Stimulated activated CD8-positive, alpha-beta memory T cell treated with anti-CD3 and anti-CD28 coated beads, Interleukin-7, amount 100 ng/mL, for 1 hour (primary cell): ENCODE measurements at places on chromosomes 5 and 9.

GRCh38 chr9:78905986-78906755, 609.2 kb downstream of the PSAT1 start:
- DNase-seq: no peak

DNA sequence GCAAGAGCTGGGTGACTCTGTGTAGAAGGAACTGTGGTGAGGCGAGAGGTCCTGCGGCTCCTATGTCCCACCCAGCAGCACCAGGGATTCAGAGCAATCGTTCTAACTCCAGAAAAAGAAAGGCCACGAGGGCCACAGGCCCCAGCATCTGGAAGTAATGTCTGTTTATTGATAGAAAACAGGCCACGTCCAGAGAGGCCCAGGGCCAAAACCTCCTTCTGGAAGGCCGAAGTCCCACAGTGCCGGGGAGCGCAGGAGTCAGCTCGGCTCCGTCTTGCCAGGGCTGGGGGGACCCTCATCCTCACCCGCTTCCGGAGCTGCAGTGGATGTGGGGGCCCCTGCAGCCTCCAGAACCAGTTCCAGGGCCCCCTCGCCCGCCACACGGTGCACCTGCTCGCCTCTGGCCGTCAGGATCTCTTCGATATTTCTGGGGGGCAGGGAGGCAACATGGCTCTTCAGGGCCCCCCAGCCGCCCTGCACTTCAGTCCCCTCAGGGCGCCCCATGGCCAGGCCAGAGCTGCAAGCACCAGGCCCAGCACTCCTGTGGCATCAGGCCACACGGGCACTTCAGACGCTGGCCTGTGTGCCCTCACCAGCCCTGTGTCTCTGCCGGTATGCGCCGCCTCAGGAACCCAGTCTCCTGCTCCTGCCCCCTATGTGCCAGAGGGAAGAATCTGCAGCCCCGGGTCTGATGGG, 1.6 kb downstream of the DNLZ start:
- DNase-seq: no peak

DNA sequence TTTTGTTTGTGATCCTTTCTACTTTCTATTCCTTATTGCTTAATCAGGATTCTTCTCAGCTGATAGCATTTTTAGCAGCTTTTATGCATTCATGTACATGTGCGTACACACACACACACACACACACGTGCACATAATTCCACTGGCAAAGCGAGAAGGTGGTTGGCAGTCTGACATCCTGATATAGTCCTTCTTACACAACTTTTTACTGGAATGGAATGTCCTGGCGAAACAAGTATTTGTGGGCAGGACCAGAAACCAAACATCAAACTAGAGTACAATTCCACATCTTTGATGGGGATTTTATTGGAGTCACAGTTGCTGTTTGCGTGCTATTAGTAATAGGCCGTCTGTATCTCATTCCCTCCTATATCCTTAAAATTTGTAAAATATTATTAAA, 356.5 kb downstream of the CCDC171 start:
- no peak for DNase-seq

- DNase-seq: no peak
These were observed 28.6 kb downstream of the PTPDC1 start for GRCh38 chr9:94112716-94113465.

DNA sequence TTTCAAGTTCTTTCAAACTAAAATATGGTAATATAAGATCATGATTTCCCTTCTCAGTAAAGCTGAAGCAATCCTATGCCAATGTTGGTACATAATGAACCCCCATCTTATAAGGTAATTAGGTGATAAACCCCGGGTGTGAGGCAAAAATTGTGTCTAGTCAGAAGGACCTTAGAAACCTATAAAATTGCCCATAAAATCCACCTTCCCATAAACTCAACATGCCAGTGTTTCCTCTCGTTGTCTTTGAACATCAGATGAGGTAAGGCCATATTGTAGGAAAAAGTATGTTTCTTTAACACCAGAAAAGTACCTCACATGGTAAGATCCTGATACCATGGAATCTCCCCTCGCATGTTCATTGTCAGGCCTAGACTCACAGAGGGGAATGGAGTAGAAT, 43.3 kb downstream of the SNCAIP start:
- no peak for DNase-seq

GRCh38 chr5:11143456-11144267, 382.6 kb upstream of the DAP start:
- no peak for DNase-seq

DNA sequence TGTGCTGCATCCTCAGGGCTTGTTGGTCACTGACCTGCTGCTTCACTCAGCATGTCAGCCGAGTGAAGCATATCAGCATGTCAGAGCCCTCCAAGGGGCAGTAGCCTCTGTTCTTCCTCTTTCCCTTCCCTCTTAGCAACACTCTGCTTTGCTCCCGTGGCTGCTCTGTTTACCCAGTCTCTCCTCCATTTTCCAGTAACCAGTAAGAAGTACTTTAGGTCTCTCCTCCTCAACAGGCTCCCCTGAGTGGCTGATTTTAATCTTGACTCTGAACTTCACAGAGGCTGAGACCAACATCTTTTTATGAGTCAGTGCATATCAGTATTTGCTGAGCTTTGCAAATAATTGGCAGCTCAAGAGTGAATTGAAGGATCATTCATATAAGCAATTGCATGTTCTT, 18.6 kb upstream of the ADRB2 start:
- DNase-seq: no peak

- DNase-seq: no peak
These were observed 24.0 kb downstream of the ENC1 start for GRCh38 chr5:74616236-74617146.

DNA sequence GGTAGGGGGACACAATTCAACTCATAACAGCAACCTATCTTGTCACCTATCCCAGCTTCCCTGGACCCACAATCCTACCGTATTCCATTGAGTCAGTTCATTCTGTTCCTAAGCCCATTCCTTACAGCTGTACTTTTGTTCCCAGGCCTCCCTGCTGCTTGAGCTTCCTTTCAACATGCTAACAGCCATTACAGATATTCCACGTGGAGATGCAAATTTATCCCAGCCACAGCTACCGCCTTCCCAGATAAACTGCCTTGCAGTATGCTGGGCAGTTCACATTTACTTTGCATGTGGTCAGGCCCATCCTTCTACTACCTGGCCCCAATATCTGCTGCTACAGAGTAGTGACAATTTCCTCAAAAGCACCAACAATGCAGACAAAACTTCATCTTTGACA, 23.0 kb downstream of the RIGI start:
- DNase-seq: no peak

DNA sequence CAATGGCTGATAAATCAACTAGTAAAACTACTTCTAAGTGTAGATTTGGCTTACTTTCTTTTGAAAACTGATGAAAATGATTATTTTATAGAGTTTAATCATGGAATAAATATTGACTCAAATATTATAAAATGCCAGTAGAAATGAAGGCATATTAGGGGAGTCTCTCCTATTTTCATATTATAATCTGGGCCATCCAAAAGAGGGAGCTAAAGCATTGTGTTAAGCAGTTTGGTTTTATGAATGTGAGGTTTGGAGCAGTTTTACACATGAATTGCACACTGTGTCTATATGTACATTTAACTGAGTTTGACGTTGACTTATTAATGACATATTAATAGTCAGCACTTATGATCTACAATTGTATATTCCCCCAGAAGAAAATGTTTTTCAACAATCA, 17.4 kb downstream of the CDH9 start:
- DNase-seq: no peak

DNA sequence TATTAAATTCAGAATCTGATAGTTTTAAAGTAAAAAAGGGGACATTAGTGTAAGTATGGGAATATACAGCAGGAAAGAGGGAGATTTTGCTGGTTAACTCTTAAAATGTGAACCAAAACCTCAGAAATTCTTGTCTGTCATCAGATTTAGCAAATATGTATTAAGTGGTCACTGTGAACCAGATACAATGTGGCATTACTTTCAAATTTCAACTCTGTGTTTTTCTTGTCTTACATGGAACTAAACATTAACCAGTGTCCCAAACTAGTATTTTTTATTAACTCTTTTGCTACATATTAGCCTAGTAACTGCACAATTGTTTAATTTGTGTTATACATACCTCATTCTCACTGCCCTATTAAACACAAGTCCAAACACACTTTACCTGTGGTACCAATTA, 259.9 kb upstream of the RASA1 start:
- DNase-seq: no peak

DNA sequence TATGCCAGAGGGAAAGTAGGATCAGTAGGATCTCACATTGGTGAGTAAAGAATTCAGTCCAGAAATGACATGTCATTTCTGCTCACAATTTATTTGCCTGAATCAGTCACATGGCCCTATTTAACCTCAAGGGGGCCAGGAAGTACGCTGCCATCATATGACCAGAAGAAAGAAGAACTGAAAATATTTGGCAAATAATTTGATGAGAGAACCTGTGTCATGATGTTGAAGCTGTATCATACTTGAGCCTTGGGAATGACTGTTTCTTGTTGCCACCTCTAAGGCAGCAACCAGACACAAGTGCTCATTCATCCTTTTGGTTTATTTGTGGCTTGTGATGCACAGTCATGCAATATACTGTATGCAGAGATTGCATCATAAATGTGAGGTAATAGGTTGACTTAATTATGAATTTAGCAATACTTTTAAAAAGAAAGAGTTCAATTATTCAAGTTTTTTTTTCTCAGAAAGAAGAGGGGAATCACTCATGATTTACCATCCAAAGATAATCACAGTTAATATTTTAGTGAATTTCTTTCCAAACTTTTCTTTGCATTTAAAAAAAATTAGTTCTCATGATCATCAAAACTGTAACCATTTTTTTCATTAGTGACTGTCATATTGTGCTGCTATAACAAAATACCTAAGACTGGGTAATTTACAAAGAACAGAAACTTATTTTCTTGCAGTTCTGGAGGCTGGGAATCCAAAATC, 8.2 kb upstream of the ZFYVE16 start:
- DNase-seq: no peak

DNA sequence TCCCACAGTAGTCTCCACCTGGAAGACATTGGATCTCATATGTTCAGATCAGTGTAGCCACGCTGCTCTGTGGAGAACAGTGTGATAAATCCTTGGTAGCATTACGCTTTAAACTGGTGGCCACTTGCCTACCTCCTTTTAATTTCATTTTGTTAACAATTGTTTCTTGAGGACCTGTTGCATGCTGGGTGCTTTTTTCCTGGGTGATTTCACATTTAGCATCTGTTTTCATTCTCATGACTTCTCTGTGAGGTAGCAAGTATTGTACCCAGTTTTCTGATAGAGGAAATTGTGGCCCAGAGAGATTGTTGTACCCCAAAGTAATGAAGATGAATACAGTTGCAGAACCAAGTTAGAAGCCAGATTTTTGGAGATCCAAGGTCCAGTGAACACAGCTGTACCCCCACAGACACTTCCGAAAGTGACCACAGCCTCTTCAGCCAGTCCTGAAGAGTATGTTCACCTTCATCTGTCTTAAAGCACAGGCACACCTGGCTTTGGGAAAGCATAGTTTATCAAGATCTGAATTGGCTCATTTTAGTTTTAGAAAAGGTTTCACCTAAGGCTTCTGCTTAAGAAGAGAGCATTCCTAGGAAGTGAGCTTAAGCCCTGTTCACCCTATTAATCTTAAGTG, 75.2 kb downstream of the F2RL2 start:
- DNase-seq: no peak

DNA sequence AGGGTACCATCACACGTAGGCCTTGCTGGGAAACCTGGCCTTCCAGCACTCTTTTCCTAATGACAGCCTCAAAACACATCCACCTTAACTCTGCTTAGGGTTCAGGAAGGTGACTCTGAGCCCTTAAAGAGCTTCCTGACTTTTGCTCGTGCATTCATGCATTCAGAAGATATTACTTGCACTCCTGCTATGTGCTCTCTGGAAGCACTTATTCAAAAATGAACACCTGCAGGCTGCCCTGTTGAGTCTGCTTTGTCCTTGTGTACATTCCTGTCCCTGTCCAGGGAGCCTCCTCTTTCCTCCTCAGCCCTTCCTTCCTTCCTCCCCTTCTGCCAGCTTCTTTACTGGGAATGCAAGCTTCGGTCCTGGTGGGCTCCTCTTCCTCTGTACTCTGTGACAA, 61.5 kb downstream of the SPRY4 start:
- DNase-seq: no peak

DNA sequence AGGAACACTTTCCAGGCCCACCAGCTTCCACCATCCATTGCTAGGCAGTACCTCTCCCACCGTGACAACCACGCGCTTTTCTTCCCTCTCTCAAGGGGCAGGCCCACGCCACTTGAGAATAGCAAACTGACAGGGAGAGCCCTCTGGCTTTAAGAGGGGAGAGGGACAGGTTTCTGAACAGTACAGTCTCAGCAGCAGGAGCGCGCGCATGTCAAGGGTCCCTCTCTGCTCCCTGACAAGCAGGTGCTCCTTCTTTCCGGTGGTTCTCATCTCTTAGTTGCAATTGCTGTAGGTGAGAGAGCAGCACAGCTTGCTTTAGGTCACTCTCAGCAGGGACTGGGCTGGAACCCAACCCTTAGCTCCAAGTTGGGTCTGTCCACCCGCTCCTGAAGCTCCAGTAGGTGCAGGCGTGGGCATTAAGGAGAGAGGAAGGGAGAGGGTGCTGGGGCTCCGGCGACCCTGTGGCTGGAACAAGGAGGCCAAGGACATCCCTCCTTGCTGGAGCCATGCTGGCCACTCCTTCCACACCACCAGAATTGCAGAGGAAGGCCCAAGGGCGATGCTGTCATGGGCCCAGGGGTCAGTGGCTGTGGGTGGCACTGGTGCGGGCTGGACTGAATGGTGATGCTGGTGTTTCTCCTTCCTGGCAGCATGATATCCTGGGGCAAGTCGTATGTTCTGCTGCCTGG, 9.0 kb upstream of the PHF2 start:
- no peak for DNase-seq

DNA sequence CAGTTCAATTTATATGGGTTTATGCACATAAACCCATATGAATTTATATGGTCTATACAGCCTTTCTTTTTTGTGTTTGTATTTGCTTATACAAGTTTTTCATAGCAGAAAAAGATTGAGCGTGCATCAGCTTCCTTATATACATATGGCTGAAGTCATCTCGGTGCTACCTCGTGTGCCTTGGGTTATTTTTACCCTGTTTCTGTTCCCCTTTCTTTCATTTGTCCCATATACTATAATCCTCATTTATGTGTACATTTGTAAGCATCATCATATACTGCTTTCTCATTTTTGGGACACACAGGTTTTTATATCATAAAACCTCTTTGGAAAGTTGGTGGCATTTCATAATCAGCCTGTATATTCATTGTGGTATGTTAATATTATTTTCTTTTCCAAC, 107.8 kb upstream of the ADAMTSL1 start:
- DNase-seq: no peak

DNA sequence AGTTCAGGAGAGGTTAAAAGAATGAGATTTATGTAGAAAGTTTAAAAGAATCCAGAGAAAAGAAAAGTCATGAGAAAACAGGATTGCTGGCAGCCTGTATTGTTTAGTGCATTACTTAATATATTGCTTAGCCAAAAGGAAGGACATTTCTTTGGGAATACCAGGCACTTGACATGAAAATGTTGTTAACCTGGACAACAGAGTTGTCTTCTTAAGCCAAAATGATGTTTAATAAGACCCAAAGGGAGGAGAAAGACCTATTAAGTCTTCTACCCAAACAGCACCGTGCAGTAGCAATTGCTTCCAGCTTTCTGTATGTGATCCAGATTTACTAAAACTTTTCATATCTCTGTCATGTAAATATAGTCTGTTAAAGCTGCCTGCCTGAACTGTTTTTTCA, 74.0 kb upstream of the PRLR start:
- DNase-seq: no peak
